HS-5 (cell line): ENCODE measurements at places on chromosomes 3 and 15.
A peak's percentile ranks its signal among the peaks of the same experiment; 100 is the strongest.

- no peak for DNase-seq
These were observed 37.7 kb downstream of the MUC4 start for GRCh38 chr3:195773956-195774537.

DNA sequence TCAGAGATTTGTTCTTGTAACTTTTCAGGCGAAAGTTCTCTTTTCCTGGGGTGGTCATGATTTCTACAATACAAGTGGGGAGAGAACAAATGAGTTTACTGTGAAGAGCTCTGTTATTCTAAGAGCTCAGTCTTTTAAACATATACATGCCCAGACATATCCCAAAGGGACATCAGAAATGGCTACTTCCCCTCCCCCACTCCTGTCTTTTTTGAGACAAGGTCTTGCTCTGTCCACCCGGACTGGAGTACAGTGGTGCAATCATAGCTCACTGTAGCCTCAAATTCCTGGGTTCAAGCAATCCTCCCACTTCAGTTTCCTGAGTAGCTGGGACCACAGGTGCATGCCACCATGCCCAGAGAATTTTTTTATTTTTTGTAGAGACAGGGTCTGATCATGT lies 18.2 kb downstream of the KPNA1 start:
- no peak for DNase-seq

DNA sequence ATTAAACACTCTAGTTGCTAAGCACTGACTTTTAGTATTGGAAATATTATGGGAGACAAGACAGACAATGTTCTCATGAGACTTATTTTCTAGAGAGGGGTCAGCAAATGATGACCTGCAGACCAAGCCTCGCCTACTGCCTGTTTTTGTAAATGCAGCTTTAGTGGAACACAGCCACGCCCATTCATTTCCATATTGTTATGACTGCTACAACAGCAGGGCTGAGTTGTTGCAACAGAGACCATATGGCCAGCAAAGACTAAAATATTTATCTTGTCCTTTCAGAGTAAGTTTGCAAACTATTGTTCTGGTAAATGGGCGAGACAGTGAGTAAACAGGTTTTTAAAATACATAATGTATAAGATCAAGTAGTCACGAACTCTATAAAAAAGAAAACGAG lies 570.2 kb downstream of the NTRK3 start:
- DNase-seq = no peak

GRCh38 chr3:183924543-183924942 lies 39.9 kb upstream of the PARL start:
- DNase-seq = no peak

- no peak for DNase-seq
These were observed 156.1 kb downstream of the ROBO2 start for GRCh38 chr3:77195766-77196545.

DNA sequence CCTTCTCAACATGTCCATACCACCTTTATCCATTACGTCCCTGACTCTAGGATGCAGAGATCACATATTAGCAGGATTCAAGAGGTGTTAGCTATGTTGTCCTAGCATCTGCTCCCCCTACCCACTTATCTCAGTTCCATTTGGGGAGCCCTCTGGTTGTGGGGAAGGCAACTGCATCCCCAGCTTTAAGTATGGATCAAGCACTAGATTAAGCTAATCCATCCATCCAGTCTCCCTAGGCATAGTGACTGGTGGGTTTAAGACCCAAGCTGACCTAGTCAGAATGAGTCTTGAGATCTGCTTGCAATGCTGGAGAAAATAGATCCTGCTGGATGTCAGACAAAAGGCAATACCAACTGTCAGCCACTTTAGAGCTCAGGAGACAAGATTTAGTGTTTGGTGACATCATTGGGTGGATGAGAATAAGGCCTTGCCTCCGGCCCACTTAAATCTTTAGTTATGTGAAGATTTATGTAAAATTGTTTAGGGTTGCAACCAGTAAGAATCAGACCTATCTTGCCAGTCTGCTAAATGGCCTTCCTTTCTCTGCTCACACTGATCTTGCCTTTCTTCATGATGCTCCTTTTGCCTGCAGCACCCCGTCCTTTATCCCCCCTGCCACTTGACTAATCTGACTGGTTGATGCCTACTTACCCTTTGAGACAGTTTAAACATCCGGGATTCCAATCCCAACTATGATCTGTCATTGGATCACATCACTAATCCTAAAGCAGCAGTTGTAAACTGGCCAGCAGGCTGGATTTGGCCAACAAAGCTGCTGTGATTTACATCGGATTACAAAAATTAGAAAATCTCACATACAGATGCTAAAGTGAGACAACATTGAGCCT lies 2.1 kb upstream of the ISY1 start:
- no peak for DNase-seq

DNA sequence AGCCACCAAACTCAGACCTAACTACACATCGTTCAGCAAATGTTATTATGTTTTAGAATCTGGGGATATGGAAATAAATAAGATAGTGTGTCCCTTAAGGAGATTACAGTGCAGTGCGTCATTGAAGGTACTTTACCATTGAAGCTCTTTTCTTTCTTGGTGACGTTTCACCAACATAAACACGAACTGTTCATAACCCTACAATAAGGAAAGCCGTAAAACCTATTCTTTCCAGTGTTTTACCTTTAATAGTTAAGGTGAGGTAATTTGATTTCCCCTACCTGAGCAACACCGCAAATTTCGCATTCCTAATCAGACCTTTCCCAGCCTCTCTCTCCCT lies 826 bp downstream of the CCDC66 start:
- DNase-seq = no peak

GRCh38 chr3:109137761-109138160 lies 1.2 kb downstream of the C3orf85 start:
- no peak for DNase-seq

DNA sequence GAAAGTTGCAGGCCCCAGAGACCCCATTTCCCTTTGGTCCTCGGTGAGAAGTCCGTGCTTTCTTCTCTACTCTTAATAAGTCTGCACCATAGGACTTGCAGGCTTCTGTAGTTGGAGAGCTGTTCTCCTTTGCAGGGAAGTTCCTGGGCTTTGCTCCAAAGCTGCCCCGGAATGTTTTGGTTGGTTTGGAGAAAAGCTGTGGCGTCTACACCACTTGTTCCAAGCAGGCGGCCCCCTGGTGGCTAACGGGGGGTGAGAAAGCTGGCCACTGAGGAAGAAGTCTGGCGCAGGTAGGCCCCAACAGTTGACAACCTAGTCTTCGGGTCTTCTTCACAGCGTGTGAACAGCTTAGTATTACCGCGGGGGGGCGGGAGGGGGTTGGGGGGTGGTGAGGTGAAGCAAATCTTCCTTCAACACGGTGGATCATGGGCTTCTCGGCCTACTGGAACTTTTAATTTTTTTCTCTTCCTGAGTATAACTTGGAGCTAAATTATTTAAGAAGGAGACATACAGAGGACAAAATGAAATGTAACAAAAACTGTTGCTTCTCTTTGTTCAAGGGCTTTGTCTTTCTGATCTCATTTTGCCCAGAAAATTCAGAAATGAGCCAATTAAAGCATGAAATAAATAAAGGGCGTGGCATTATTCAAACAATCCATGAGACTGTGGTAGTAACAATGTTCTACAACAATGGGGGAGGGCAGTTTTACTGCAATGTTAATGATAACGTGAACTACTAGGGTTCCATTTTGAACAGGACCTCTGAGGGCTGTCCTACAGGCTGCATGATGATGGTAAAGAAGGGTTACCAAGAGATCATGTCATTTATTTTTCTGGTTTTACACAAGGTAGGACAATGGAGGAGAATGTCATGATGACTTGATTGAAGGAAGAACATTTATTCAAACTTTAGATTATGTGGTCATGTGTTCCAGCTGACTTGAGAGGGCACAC lies 2.2 kb upstream of the THRB start:
- no peak for DNase-seq

GRCh38 chr15:62058327-62059028 lies 1.8 kb downstream of the VPS13C start:
- DNase-seq = no peak

- no peak for DNase-seq
These were observed 23.2 kb downstream of the NXPE3 start for GRCh38 chr3:101802179-101802578.

- peak; percentile 25 for DNase-seq
These were observed 16.2 kb downstream of the ZPLD1 start for GRCh38 chr3:102450976-102451375.

DNA sequence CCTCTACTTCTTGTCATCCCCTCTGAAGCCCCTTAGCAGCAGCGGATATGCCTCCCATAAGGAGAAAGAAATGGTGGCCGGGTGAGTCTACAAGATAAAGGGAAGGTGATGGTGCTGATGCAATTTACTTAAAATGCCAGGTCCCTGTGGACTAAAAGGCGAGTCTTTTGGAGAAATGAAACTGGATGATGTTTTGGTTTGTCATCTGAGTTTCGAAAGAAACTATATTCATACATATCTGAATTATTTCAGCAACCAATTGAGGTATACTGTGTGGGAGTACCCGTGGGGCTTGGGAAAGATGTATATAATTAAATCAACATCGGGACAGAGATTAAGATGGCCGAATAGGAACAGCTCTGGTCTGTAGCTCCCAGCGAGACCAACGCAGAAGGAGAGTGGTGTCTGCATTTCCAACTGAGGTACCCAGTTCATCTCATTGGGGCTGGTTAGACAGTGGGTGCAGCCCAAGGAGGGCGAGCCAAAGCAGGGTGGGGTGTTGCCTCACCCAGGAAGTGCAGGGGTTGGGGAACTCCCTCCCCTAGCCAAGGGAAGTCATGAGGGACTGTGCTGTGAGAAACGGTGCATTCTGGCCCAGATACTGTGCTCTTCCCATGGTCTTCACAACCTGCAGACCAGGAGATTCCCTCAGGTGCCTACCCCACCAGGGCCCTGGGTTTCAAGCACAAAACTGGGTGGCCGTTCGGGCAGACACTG lies 210.6 kb upstream of the CHRM5 start:
- DNase-seq = no peak

- DNase-seq = peak; percentile 73
These were observed 18.3 kb downstream of the FBXO22 start for GRCh38 chr15:75921732-75922703.

GRCh38 chr3:7423995-7424394 lies 563.1 kb downstream of the GRM7 start:
- DNase-seq = no peak
